ENCODE measurements at places on chromosomes 1 and 21.
A peak's percentile ranks its signal among the peaks of the same experiment; 100 is the strongest.

DNA sequence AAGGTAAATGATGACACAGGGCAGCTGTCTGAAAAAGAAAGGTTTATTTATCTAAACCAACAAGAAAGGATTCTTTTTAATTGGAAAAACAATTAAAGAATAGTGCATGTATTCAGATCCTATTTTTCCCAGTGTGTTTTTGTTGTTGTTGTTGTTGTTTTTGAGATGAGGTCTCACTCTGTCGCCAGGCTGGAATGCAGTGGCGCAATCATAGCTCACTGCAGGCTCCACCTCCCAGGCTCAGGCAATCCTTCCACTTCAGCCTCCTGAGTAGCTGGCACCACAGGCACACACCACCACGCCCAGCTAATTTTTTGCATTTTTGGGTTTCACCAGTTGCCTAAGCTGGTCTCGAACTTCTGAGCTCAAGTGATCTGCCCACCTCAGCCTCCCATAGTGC lies 22.1 kb downstream of the NEK2 start:
- no peak for DNase-seq

- DNase-seq: peak; percentile 49
Measured at GRCh38 chr1:207858806-207859205, 52.1 kb downstream of the CD34 start.

DNA sequence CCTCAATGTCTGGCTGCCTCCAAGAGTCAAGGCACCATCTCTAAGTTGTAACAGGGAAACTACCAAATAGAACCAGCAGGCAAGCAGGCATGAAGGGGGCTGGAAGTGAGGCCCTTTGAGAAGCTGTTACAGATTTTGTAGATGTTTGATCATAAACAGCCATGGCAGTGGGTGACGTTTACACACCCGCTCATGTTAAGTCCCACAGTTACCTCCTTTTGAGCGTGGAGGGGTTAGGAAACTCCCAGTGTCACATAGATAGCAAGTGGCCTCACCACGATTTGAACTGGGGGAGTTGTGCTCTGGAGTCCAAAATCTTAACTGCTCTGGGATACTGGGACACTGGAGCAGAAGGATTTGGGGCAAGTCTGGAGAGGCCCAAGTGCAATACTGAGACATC lies 192.4 kb downstream of the HIVEP3 start:
- no peak for DNase-seq

DNA sequence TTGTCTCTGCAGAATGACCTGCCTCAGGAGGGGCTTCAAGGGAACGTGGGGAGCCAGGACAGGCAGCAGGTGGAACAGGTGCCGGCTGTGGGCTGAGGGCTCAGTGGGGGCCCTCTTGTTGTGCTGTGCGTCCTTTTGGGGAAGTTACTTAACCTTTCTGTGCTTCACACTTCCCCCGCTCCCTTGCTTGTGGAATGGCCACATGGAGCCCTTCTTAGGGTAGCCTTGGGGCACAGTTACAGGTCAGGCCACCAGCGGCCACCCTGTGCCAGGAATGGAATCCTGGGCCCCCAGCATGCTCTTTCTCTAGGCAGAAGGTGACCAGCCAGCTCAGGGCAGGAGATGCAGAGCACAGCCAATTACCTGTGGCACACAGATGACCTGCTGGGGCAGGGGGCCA lies 2.6 kb downstream of the IKBKE start:
- no peak for DNase-seq

GRCh38 chr1:63322944-63323864 lies 837 bp downstream of the FOXD3 start:
- no peak for DNase-seq

- no peak for DNase-seq
Measured at GRCh38 chr1:213615226-213615916, 372.4 kb upstream of the PROX1 start.

DNA sequence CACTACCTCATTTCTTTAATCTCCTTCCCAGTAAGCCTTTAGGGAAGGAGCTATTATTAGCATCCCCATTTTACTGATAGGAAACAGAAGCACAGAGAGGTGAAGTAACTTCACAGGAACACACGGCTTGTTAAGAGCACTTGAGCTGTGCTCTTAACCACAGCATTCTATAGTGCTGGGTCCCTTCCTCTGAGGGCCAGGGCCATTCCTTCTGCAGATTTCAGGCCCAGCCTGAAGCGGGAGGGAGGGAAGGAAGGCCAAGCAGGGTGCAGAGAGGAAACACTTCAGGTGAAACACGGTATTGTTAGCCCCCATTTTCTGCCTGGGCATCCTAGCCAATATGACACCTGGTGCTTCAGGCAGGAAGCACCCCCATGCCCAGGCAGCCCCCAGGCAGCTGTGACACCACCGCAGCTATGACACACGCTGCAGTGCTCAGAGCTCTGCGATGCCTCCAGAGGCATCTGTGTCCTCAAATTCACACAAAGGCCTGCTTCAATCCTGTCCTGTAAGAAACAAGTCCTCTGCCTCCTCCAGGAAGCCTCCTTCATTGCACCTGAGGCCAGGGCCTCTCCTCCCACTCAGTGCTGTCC lies 4.5 kb upstream of the EXTL1 start:
- no peak for DNase-seq

DNA sequence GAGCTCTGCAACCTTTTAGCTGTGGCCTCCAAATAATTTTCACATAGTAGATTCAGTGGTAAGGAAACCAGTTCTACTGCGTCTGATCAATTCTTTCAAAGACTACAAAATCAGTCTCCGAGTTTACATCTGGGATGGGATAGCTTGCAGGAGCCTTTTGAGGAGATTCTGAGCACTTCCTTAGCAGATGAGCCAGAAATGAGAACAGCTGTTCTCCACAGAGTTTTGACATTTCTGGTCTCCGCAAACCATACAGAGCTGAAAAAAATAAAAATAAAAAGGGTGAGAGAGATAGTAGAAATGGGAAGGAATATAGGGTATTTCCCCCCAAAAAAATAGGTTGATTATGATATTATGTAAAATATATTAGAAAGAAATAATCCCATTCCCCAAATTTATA lies 119.3 kb downstream of the LYPLAL1 start:
- DNase-seq: no peak

GRCh38 chr21:26167593-26167992 lies 3.0 kb downstream of the APP start:
- peak; percentile 55 for DNase-seq

- no peak for DNase-seq
Measured at GRCh38 chr1:210516697-210517459, 188.2 kb downstream of the HHAT start.

DNA sequence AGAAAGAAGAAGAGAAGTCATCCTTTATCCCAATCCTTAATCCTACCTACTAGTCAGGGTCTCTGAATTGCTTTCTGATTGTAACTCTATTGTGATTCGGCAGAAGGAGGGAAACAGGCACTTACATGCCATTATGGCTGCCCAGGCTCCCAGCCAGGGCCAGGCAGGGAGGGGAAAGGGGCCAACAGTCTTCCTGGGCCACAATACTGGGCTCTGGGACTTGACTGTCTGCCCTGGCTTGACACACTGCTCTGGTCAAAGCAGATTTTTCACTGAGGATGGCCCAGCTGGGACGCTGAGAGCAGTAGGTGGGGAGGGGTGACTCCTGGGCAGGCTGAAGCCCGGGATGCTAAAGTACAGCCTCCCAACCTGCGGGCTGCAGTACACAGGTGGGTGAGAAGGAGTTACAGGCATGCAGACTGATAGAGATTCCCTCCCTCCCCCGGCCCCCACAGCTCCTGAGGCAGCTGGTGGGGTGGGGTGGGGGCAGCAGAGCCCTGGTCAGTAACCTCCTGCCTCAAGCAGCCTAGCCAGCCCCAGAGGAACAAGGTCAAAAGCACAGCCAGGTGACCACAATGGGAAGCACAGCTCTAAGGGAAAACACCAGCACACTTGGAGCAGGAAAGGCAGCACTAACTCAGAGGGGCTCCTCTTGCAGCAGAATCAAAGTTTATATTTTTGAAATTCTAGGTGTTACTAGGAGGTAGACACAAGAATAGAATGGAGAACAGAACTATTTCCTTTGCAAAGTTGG lies 25.3 kb downstream of the KCND3 start:
- no peak for DNase-seq
